ENCODE measurements at places on chromosomes 7 and 10.

DNA sequence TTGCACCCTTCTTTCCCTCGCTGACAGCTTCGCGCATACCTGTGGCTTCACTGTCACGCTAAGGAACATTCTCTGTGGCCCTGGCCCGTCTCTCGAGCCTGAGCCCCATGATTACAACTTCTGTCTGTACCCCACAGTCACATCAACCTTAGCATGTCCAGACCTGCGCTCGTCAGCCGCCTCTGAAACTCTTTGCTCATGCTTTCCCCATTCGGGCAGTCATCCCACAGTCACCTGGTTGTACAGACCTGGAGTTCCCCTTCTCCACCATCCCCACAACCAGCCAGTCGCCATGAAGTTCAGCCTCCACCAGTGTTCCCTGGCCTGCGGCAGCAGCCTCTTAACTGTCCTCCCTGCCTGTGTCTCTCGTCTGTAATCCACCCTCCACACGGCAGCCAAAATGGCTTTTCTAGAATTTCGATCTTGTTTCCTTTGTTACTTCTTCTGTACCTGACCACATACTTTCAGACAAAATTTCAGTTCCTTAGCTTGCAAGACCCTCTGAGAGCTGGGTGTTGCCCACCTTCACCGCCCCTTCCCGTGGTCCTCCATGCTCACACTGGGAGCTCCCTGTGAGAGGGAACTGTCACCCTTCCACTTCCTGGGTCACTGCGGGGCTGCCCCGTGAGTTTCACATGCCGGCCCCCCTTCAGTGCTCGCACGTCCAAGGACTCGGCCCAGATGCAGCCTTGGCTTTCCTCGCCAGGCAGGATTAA lies 229.2 kb downstream of the CELF2 start:
- DNase-seq, result peak; percentile 57

DNA sequence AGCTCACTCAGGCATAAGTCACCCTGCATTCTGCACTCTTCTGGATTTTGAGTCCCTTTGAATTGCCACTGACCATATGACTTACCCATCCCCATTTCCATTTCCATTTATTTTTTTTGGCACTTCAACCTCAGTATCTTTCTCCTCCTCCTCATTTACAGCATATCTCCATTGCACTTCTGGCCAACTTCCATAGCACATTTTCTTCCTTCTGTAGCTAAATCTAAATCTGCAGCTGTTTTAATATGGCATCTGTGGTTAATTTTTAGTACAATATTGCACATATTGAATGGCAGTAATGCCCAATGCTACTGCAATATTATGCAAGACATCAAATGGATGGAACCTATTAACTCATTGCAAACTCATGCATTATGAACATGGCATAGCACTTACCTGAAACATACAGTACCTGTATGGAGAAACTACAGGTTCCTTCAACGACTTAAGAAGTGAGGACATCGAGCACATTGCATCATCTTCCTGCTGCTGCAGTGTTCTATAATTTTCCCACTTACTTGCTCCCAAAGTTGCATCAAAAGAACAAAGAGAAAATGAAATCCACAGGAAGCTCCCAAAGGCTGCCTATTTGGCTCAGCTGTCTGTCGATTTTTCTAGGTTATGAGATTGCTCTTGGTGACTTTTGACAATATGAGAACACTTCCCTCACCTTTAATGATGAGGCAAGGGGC lies 55.7 kb downstream of the LRRTM3 start:
- no peak for DNase-seq

DNA sequence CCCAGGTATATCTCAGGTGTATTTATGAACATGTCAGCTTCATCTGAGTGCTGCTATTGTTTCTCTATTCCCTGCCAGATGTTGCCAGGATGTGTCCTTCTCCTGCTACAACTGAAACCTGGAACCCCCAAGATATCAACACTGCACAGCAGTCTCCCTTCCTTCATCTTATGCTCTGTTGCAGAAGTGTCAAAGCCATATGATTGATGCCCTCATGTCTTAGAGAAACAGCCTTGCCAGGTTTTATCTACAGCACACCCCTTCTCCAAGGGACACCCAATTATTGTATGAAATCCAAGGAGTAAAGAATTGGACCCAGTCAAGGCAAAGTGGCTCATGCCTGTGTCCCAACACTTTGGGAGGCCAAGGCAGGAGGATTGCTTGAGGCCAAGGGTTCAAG lies 60.5 kb upstream of the GHITM start:
- DNase-seq, result no peak

- DNase-seq, result no peak
These were observed 11.4 kb downstream of the STK31 start for GRCh38 chr7:23721456-23721855.

GRCh38 chr7:42739638-42740037 lies 172.2 kb downstream of the C7orf25 start:
- no peak for DNase-seq

- DNase-seq, result no peak
These were observed at the start of gene MCMBP for GRCh38 chr10:119872610-119872859. Gene MCMBP, minus strand, starts transcription at chr10:119872843. Its CDS starts 259 bp downstream, at chr10:119872584.

DNA sequence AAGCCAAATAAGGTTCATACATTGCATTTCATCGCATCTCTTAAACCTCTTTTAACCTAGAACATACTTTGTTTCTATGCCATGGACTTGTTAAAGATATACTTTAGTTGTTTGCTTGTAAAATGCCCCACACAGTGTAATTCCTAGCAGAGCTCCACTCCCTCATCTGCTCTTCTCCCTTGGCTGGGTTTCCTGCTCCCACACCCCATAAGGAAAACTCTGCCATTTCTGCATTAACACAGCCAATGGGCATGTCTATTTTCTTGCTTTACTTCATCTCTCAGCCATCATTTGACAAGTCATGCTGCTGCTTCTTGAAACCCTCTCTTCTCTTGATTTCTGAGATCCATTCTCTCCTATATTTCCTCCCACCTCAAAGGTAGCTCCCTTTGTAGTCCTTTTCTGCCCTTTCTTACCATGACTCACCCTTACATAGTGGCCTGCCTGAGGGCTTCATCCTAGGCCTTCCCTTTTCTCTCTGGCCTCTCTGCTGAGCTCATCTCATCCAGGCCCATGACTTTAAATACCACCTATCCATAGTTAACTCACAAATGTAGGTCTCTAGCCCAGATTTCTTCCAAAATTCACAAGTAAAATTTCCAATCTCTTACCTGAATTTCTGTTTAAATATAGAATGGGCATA lies 471.4 kb downstream of the ADRA2A start:
- no peak for DNase-seq

DNA sequence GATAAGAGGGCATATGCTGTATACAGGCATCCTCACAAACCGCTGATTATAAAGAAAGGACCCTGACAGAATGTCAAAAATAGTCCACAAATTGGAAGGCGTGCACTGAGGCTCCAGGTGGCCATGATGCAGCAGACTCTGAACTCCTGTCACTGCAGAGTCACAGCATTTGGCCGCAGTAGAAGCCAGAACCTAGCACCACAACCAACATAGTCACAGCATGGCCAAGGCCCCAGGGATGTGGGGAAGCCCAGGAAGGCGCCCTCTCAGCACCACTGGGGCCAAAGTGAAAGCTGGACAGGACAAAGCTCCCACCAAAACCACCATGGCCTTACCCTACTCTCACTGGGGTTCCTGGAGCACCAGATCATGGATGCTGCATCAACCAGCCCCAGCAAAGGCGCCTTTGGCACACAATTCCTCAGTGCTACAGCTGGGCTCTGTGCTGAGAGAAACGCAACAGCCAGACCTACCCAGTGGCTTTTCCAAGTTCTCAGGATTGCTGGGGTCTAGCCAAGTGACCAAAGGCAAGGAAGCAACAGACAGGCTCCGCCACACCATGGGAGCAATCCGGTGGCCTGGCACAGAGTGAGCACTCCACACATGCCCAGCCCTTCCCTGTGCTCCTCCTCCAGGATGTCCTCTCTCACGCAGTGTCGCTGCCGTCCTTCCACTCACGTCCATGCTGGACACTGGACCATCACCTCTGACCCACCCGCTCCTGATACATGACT lies 60.2 kb downstream of the STK17A start:
- DNase-seq, result peak; percentile 26

DNA sequence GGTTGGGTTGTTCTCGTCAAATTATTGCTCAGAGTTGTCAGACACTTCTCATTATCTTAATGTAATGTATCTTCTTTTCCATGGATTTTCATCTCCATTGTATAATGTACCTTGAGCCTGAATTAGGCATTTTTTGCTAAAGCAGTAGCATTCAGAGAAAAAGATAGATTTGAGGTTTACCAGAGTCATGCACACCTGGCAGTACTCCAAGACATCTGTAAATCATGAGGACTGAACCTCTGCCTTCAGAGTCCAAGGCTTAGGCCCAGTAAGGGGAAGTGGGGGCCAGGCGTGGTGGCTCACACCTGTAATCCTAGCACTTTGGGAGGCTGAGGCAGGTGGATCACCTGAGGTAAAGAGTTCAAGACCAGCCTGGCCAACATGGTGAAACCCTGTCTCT lies 624.3 kb upstream of the MBL2 start:
- DNase-seq, result no peak

- DNase-seq, result no peak
These were observed 10.0 kb upstream of the DDIT4 start for GRCh38 chr10:72263613-72264241.

DNA sequence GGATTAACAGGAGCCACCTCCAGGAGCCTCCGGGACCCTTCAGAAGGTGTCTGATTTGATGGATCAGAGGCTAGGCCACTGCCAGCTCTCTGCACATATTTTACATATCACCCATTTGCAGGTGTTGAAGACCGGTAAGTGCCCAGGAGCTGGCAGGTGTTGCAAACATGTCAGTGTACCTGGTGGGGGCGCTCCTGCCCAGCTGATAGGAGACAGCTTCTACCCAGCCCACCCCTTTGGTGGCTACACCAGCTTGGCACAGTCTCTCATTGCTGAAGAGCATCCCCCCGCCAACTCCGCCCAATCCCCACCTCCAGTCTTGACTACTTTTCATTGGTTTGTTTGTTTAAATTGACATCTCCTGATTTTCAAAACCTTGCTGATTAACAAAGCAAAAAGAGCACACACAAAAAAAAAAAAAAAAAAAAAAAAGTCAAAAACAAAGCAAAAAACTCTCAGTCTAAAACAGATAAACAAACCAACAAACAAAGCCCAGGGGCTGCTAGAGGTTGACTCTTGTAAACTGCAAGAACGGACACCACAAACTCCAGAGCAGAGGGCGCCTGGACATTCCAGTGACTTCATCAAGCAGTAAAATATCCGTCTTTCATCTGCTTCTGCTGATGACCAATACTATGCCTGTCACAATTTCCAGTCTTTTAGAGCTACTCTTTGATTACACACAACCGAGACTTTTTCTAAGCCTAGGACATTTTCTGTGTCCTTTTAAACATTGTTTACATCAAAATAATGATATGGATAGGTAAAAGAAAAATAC lies 275.3 kb downstream of the NRG3 start:
- no peak for DNase-seq

GRCh38 chr7:12211711-12212485 lies 804 bp downstream of the TMEM106B start:
- peak; percentile 23 for DNase-seq

Data from activated T-cell treated with anti-CD3 and anti-CD28 coated beads, Interleukin-2, amount 50 U/mL, for 48 hours (primary cell).